ENCODE measurements at places on chromosomes 2 and 18.

- no peak for DNase-seq
Measured at GRCh38 chr2:222882484-222882928, 21.7 kb downstream of the ACSL3 start.

- DNase-seq: no peak
Measured at GRCh38 chr2:86301009-86301408, 36.4 kb downstream of the REEP1 start.

GRCh38 chr2:135709992-135710391 is 31.7 kb upstream of the UBXN4 start:
- DNase-seq: peak; percentile 34

DNA sequence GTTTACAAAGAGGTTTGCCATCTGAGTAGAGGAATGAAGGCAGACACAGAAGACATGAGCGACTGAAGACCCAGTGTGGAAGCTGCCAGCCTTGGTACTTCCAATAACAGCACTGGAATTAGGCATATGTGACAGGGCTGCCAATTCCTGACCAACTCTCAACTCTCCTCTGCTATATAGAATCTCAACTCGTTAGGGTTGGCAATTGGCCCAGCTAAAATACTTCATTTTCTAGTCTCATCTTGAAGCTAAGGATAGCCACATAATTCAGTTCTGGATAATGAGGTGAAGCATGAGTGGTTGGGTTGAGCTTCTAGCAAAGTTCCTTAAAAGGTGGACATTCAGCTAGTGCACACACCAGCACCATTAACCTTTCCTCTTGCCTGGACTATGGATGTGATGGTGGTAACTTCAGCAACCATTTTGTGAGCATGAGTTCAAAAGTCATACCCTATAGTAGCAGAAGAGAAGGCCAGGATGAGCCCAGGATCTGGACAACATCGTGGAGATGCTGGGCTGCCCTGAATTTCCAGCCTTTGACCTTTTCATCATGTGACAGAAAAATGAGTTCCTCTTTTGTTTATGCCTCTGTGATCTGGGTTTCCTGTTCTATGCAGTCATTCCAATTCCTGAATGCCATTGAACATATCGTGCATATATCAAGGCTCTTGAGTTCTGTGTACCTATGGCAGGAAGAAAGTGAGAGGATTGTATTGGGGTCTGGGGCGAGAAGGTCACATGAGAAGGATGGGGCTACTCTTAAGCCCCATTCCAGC is 68.1 kb upstream of the HAAO start:
- no peak for DNase-seq

- DNase-seq: peak; percentile 80
Measured at GRCh38 chr2:236659758-236660150, 90.1 kb downstream of the ACKR3 start.

GRCh38 chr2:65331336-65332025 is 100.9 kb downstream of the SPRED2 start:
- DNase-seq: no peak

DNA sequence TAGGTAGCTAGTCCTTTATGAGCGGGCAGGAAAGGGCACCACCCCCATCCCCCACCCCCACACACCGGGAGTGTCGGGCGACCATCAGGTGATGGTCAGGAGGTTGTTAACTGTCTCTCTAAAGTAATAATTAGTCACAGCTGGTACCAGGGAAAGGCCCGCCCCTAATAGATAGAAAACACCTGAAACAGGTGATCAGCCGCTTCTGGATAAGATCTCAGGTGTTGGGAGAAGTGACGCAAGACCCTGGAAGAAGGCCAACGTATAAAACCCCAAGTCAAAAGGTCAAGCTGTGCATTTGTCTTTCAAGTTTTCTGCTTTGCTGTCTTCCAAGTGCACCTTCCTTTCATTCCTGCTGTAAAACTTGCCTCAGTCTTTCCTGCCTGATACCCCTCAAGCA is 59.6 kb upstream of the LINC00305 start:
- DNase-seq: no peak

- DNase-seq: no peak
Measured at GRCh38 chr18:62981566-62981965, 266.2 kb downstream of the PHLPP1 start.

DNA sequence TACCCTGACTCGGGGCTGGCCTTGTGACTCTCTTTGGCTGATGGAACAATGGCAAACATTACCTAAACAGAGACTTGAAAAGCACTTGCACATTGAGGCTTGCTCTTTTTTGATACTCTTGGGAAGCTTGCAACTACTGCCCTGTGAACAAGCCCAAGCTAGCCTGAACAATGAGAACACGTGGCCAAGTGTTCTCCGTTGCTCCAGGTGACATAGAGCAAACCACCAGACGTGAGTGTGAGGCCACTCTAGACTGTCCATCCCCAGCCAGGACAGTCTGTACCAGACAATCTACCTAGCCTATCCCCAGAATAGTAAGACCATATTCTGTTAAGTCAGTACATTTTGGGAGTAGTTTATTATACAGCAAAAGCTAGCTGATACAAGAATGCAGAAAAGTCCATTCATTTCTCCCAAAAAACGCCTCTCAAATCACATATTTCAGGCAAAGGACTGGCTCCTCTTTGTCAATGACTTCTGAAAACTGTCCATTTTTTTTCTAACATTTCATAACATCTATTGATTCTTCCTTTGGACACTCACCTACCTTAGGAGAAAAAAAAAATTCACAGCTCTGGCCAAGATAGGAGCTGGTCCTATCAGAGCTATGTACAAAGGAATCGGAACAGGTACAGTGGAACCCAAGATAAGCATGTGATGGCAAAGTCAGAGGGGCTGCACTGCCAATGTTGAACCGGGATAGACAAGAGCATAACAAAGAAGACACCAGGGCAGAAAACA is 142.1 kb upstream of the PKDCC start:
- no peak for DNase-seq
